NCI-H1417 treated with DMSO at 0.1 percent for 48 hours (cell line): ENCODE measurements at places on chromosomes 16 and 17.

DNA sequence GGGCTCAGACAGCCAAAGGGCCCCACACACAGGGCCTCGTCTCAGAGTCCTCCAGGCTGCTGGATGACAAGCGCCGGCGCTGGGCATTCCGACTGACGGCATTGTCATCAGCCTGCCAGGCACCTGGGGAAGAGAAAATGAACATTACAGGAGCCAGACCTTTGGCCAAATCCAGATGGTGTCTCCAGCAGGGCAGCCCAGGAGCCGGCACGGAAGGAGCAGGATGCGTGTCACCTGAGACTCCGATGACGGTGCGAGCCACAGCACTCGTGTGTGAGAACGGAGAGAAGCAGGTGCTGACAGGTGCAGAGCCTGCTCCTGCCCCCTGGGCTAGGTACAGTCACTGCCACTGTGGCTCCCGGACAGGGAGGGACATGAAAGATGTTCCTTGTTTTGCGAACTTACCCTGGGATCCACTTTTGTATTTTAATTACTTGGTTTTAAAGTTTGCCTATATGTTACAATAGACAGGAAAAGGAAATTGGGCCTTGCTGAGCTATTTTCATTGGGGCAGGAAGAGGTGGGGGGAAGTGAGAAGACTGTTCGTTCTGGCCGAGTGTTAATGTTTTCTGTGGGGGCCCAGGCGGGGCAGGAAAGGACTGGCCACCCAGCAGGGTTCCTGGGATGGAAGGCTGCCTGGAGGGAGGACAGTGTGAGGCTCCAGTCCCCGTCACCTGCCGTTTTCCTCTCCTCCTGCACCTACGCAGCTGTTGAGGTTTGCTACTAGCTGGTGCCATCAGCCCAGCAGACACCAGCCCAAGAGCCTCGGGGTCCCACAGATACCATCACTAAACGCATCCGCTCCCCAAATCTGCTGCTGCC, 4.4 kb upstream of the FOXJ1 start:
- no peak for DNase-seq

DNA sequence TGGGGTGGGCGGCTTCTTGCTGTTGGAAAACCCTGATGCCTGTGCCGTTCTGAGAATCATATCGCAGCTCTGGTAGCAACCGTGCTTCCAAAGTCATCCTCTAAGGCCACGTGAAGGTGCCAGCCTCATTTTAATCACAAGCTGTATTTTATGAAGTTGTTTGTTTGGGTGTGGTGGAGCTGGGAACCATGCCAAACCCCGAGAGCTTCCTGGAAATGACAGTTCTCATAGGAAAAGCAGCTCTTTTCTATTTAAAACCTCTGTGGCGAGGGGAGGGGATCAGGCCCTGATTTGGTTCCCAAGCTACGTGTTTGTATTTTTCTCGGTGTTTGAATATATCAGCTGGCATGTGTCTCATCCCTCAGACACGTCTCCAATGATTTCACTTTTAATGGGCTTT, 21.7 kb downstream of the KNOP1 start:
- peak; percentile 40 for DNase-seq

GRCh38 chr16:88878356-88878755, 11.9 kb upstream of the PABPN1L start:
- DNase-seq, result no peak

GRCh38 chr17:38746849-38747462, 1.2 kb downstream of the PCGF2 start:
- no peak for DNase-seq

GRCh38 chr16:75733305-75734211, 7.3 kb upstream of the CPHXL start:
- DNase-seq, result no peak

DNA sequence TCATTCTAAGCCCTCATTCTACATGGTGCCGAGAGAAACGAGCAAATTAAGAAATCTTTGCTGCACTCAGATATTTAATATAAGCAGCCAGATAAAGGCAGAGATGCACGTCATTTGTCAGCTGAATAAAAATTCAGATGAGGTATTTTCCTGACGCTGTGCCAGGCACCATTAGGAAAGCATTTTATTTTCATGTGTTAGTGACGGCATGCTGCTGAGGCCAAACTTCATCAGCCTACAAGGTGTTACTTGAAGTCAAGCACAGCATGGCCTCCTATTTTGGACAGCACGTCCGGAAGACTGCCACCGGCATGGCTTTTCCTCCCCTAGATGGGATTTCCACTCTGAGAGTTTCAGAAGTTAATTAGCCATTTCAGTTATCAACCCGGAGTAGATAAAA, 70.3 kb downstream of the IRX3 start:
- DNase-seq, result no peak

GRCh38 chr16:9139965-9140364, 48.5 kb downstream of the HAPSTR1 start:
- no peak for DNase-seq

DNA sequence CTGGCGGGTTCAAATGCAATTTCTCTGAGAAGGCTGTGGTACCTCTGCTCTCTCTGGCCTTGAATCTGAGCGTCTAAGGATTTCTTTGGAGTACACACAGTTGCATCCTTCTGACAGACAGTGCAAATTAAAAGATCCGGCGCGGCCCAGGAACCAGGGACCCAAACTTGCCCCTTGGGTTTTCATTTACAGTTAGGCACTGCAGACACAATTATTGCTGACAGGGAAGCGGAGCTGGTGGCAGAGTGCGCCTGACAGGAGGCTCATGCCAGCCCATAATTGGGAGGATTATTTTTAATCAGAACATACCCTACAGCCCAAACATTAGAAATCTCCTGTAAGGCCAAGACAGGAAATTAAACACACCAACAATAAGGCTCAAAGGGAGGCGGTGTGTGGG, 1023.4 kb upstream of the RBFOX1 start:
- no peak for DNase-seq

- no peak for DNase-seq
Observed at GRCh38 chr16:86037999-86038925, 139.3 kb downstream of the IRF8 start.

GRCh38 chr16:64151990-64152767, 969.7 kb downstream of the CDH11 start:
- DNase-seq, result no peak

DNA sequence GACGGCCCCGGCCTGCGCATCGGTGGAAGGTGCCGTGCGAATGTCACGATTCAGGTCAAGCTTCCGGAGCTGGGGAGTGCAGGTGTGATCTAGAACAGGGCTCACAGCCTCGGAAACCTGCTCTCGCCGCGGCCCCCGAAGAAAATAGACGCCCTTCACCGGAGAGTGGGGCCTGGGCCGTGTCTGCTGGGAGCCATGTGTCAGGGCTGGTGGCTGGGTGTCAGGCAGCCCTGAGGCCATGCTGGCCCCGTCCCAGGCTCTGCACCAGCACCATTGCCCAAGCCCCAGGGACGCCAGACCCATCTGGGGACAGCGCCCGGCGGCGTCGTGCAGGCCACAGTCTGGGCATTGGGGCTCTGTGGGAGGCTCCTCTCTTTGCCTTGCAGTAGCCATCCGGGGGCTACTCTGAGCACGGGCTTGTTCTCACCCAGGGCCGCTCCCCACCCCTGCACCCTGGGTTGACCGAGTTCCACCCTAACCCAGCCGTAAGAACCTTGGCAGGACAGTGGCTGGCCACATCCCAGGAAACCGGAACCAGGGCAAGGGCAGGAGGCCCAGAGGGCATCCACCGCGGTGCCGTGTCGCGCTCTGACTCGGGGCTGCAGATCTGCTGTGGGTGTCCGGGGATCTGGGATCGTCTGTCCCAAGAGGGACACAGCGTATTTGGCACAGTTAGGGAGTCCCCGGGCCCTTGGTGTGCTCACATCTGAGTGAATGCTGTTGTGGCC, 5.3 kb upstream of the NUDT16L1 start:
- DNase-seq, result no peak

GRCh38 chr17:37714897-37715296, 30.0 kb downstream of the HNF1B start:
- no peak for DNase-seq

GRCh38 chr17:74920642-74921025, 2.4 kb downstream of the USH1G start:
- DNase-seq, result no peak

- DNase-seq, result no peak
Observed at GRCh38 chr17:27473190-27473747, 17.0 kb downstream of the KSR1 start.

GRCh38 chr16:77211880-77212740, 12.9 kb downstream of the SYCE1L start:
- DNase-seq, result peak; percentile 76

- DNase-seq, result no peak
Observed at GRCh38 chr17:39739885-39740356, 2.2 kb downstream of the GRB7 start.

GRCh38 chr17:8630227-8630801, at the start of gene MYH10:
Gene MYH10 (minus strand): TSS chr17:8630725. CDS start chr17:8623246, 7,479 bp downstream.
- no peak for DNase-seq

GRCh38 chr17:18990331-18990730, 14.2 kb downstream of the FAM83G start:
- DNase-seq, result no peak

DNA sequence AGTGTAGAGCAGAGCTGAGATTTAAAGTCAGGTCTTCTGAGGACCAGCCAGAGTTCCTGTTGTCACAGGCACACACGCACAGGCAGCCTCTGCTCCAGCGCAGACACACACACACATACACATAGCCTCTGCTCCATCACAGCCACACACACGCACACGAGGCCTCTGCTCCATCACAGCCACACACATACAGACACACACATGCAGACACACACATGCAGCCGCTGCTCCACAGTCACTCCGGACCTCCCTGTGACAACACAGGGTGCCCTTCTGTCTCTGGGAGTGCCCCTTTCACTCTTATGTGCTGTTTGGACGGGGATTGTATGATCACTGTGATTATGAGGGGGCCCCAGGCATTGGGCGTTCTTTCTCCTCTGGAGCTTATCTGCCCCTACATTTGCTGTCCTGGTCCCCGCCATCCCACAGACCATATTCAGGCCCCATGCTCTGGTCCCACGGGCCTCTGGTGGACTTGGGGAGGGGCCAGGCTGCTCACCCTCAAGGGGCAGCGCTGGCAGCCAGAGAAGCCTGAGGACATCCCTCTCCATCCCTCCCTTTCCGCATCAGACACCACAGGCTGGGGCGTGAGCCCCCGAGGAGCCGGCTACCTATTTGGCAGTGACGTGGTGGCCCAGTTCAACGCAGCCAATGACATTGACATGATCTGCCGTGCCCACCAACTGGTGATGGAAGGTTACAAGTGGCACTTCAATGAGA, 7.5 kb downstream of the TBX6 start:
- DNase-seq, result no peak

DNA sequence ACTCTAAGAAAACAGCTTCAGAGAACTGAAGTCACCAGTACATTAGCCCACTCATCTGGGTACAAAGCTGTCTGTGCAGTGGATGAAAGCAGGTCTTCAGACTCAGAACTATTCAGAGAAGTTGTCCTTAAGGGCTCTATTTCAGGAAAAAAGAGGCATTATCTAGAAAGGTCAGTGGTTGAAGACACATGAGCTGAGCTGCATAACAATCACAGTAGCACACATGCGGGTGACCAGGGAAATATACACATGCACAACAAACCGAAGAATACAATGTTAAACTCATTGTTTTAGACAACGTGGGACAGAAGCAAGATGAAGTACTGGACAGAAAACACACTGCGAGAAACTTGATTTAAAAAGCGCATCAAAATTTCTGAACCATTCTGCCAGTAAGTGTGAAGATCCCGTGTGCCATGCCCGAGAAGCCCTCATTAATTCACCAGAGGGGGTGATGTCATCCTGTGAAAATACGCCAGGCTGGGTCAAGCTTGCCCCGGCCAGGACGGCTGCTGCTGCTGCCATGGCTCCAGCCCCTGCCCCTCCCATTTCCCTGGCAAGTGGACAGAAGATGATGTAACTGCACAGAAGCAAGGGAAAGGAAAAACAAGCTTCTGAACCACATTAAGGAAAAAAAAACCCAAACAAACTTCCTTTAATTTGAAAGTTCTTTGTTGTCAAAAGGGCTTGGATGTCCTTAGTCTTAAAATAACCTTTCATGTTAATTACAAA, 10.1 kb downstream of the DYNC1LI2 start:
- no peak for DNase-seq

- no peak for DNase-seq
Observed at GRCh38 chr17:68352041-68352440, 60.7 kb downstream of the ARSG start.

DNA sequence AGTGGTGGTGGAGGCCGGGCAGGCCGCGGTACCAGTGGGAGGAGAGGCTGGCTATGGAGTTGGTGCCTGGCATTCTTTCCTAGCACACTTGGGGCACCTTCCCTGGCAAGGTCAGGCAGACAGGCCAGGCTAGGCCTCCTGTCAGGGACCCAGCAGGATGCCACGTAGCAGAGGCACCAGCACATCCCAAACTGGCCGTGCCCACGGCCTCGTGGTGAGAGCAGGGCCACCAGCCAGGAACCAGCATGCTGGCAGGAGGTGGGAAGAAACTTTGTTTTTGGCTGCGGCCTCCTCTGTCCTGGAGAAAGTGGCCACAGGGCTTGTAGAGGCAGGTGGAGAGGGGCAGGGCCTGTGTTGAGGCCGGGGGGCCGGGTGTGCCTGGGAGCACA, 57.6 kb upstream of the CBFA2T3 start:
- no peak for DNase-seq

DNA sequence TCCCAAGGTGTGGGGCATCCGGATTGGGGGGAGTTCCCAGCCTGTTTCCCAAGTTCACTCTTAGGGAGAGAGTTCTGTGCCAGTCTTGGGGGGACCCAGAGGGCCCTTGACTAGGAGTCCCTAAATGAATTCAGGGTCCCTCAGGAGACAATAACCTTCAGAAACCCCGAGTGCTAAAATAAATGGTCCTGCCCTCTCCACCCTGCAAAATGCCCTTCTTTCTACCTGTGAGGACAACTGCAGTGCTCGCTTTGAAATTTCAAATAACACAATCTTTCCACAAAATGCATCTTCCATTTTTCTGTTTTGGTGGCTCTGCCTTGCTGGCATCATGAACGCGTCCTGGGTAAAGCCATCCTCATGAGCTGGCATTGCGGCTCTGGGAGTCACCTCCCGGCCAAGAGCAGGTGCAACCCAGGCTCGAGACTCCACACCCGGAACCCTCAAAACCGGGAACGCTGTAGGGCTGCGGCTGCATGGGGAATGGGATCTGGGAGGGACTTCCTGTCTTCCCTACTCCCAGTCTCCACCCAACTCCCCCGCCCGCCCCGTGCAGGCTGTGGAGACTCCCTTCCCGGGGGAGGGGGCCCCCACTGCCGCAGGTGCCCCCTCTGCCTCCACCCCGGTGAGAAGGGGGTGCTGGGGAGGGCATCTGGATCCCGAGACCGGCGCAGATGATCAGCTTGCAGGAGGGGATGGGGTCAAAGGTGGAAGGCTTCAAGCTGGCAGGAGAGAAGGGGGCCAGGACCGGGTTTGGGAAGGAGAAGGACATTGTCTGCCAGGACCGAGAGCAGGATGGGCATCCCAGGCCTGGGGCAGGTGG, at the start of gene ZNF205:
Gene ZNF205 (plus strand): TSS at position 529 of the 823 bp plus-strand sequence. CDS start 845 bp downstream, outside the sequence.
- DNase-seq, result peak; percentile 39

DNA sequence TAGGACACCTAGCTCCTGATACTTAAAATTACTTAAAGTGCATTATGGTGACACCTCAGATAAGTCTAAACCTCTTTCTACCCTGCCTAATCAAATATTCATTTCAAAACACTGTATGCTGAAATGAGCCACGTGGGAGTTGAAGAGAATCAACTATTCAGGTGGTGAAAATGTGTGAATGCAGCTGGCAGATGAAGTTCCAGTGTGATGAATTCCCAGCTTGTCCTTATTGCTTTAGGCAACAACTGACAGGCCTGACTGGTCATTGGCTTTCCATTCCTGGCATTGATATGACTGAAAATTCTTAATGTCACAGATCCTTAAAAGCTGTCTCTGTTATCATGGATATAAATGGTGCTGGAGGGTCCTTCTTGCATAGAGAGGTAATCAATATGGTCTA, 301.9 kb upstream of the TBX2 start:
- no peak for DNase-seq
